ENCODE measurements at places on chromosomes 3 and 15. TPM values are rescaled to one million over a fixed set of nuclear protein-coding genes. Genes with fewer than 3 reads are reported as not detected.
A peak's percentile ranks its signal among the peaks of the same experiment; 100 is the strongest.

- DNase-seq = peak; percentile 70
Observed at GRCh38 chr15:77516076-77516475, 95.4 kb downstream of the HMG20A start.

- DNase-seq = no peak
Observed at GRCh38 chr3:94020293-94020692, 8.1 kb downstream of the STX19 start.

DNA sequence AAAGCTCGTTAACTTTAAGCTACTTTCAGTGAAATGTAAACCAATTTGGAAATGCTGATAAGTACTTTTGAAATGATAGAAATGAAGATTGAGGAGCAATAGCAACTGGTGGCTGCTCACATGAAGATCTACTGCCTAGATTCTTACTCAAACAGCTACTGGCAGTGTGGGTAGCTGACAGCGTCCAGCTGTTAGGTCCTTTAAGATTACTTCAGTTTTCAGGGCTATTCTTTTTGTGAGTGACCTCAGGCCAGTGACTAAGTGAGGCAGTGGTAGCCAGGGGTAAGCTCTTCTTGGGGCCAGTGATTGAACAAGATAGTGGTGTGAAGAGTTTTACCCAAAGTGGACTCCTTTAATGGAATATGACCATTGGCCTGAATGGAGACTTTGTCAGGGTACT lies 41.3 kb downstream of the NECTIN3 start:
- DNase-seq = no peak

DNA sequence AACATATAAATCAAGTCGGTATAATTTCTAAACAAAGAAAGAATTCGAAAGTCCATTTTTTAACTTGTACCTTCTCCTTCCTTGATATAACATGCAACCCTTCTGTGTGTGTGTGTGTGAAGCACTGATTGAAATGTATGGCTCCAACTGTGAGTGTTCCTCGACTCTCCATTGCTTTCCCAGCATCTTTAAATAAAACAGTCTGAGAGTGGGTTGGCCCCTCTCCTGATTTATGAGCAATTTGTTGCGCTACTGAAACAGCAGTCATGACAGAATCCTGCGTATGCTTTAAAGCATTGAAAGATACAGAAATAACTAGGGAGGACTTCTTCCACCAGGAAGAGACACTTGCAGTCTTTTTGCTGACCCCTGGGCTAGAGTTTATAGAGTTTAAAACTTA lies 340.0 kb upstream of the SATB1 start:
- DNase-seq = no peak

Gene BHLHE40
- 151 TPM for total RNA-seq

- peak; percentile 25 for DNase-seq
Observed at GRCh38 chr15:57861815-57862586, 155.5 kb downstream of the POLR2M start.

DNA sequence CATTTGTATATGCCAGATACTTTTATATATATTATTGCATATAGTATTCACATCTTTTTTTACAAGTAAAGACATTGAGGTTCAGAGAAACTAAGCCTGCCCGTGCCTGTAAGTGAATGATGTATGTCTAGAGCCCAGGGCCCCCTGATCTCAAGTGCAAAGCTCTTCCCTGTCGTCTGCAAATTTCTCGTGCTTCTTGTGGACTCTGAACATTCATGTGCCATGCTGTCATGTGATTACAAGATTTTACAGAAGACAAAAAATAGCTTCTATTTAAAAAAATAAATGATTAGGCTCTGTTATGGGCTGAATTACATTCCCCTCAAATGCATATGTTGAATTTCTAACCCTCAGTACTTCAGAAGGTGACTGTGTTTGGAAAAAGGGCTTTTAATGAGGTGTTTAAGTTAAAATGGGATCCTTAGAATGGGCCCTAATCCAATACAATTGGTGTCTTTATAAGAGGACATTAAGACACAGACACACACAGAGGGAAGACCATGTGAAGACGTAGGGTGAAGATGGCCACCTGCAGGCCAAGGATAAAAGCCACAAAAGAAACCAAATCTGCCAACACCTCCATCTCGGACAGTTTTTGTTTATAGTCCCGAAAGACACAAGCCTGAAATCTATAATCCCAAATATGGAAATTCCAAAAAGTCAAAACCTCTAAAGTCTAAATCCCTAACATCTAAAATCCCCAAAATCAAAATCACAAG lies 3.9 kb upstream of the MASP1 start:
- no peak for DNase-seq

- no peak for DNase-seq
Observed at GRCh38 chr3:31226346-31226745, 306.4 kb upstream of the STT3B start.

DNA sequence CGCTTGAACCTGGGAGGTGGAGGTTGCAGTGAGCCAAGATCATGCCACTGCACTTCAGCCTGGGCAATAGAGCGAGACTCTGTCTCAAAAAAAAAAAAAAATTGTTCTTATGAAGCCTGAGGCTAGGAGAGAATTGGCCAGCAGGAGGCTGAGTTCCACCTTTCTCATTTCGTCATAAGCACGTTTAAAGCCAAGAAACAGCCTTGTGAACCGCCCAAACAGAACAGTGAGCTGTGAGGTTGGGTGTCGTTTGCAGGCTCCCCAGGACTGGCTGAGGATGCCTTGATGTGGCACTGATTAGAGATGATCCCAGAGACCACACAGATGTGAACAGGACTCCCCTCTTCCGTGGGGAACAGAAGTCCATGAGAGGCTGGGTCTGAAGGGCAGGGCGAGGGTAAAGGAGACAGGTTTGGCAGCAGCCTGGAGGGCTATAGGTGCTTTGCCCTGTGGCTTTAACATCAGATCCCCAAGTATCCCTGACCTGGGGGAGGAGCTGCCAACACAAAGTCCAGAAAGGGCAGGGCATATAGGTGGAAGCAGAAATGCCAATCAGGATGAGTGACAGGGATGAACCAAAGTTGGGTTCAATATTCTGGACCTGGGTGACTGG lies 52.9 kb downstream of the CLEC3B start:
- no peak for DNase-seq

DNA sequence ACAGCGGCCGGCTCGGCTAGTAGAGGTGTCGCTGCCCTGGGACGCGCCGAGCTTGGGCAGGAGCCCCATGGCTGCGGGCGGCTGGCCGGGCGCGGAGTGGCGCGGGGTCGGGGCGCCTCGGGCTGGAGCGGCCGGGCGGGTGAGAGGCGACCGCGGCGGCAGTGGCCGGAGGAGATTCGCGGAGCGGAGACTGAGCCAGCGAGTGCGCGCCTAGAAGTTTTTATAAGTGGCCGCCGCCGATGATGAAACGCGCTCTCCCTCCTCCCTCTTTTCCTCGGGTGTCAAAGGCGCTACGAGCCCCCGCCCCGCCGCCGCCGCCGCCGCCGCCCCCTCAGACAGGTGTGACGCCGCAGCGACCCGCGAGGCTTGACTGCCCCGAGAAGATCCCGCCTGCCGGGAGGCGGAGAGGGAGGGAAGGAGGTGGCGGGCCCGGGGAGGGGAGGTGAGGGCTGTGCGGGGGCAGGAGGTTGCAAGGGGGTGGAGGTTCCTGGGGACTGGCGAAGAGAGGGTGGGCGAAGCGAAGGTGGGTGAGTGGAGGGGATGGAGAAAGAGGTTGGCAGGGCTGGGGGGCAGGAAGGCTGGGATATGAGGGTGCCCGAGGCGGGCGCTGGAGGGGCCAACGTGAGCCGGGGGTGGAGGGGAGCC lies at the start of gene SLCO2A1:
TSS of gene SLCO2A1 (minus strand) at position 192 of the 645 bp plus-strand sequence. CDS start at position 69, 123 bp downstream.
- DNase-seq = peak; percentile 41

GRCh38 chr3:190492129-190492528 lies 21.8 kb upstream of the IL1RAP start:
- DNase-seq = no peak

Gene LDHAL6B
- total RNA-seq = not detected

- no peak for DNase-seq
Observed at GRCh38 chr15:39110336-39110735, 470.5 kb upstream of the THBS1 start.

DNA sequence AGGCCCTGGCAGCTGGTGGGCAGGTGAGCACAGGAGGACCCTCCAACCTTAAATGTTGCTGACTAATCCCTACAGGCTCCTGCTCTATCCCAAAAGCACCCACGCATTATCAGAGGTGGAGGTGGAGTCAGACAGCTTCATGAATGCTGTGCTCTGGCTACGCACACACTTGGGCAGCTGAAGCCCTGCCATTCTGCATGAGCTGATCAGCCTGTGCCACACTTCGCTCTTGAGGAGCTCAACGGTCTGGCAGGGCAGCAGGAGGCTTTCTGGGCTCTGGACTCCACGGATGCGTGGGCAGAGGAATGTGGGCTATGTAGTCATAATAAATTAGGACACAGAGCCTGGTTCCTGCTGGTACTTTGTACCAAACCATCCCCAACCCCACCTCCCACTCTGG lies 6.1 kb downstream of the MST1 start:
- no peak for DNase-seq

GRCh38 chr15:99125061-99125891 lies 20.4 kb downstream of the SYNM start:
- DNase-seq = no peak

- DNase-seq = no peak
Observed at GRCh38 chr3:160617636-160618035, 52.3 kb upstream of the KPNA4 start.

- DNase-seq = no peak
Observed at GRCh38 chr3:24197809-24198208, 252.7 kb downstream of the NR1D2 start.

GRCh38 chr3:155528579-155528978 lies 216.3 kb downstream of the PLCH1 start:
- no peak for DNase-seq

DNA sequence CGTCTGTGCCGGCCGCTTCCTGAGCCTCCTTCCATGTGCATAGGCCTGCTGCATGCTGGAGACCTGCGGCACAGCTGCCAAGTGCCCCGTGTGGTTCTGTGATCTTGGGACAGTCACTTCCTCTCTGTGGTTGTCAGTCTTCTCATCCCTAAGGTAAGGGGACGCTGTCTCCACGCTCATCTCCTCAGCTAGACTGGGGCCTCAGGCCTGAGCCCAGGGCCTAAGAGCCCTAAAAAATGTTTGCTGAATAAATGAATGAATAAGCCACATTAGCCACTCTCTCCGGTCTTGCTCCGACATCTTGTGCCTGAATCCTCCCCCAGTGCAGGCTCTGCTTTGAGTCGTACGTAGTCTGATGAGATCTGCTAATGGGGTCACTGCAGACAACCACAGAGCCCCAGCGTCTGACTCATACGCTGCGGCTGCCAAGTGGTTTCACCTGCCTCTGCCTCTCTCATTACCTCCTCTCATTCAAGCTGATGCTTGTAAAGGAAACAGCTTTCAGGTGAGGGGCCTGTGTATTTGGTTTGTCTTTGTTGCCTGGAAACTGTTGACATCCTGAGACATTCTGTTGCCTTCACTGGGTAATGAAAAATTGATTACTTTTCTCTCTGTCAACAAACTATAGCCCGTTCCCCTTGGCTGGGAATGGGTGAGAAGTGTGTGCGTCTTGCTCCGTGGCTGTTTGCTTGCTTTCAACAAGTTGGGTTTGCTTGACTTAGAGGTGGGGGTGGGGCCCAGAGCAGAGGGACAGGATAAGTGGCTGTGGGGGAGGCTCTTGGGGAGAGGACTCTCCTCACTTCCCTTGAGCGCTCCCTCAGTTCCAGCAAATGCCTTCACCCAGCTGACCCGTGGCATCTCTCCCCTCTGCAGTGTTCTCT lies 15.9 kb downstream of the RPLP1 start:
- DNase-seq = peak; percentile 24

Gene ZNF710
- total RNA-seq = 16.5 TPM

Gene XXYLT1
- 8.2 TPM for total RNA-seq

GRCh38 chr15:40240619-40241221 lies 1.9 kb downstream of the PAK6 start:
- DNase-seq = no peak

- no peak for DNase-seq
Observed at GRCh38 chr3:63508771-63509170, 143.7 kb upstream of the SNTN start.

DNA sequence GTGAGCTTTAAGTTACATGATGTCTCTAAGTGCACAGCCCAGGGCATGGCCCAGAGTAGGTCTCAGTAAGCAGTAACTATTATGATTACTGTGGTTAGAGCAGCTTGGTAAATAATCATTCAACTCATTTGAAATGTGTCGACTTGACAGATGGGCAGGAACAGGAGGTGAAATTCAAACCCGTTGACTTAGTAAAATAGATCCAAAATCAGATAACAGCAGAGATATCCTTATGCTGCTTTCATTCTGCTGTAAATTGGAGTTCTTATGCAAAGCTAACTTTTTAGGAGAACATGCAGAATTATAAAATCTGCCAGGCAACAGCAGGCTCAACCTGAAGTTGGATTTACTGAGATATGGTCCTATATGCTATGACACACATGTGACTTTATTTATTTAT lies 118.7 kb upstream of the KLHL25 start:
- no peak for DNase-seq

DNA sequence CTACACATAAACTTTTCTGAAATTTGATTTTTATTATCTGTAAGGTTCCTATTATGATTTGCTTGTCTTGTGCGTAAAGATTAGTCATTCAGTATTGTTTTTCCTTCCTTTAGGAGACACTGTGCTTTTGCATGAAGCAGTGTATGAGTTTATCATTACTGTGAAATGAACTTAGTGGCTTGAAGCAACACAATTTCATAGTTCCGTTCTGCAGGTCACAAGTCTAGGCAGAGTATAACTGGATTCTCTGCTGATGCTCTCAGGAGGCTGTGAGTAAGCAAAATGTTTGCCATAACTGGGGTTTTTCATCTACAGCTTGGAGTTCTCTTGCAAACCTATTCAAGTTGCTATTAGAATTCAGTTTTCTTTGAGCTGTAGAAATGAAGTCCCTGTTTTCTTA lies 1136.1 kb downstream of the OTOL1 start:
- DNase-seq = no peak

GRCh38 chr3:190486908-190487607 lies 26.8 kb upstream of the IL1RAP start:
- no peak for DNase-seq

- DNase-seq = peak; percentile 91
Observed at GRCh38 chr15:78241017-78241416, 6.7 kb upstream of the ACSBG1 start.

- DNase-seq = peak; percentile 24
Observed at GRCh38 chr15:50116477-50116876, 2.6 kb downstream of the ATP8B4 start.

Gene REC114
- total RNA-seq = not detected

DNA sequence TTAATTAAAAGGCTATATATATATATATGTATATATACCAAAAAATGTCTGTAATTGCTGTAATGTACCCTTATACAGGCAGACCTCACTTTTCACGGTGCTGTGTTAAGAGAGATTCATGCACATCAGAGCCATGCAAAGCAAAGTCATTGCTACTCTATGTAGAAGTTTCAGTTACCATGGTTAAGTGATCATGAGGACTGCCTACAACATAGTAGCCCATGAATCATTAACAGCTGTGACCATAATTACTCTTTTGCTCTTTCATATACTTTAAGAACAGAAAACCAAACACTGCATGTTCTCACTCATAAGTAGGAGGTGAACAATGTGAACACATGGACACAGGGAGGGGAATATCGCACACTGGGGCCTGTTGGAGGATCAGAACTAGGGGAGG lies 225.3 kb upstream of the EPHA3 start:
- DNase-seq = no peak

Gene PRR20G
- total RNA-seq = not detected

GRCh38 chr3:125032100-125032643 lies 23.6 kb downstream of the HEG1 start:
- no peak for DNase-seq
